Activated naive CD8-positive, alpha-beta T cell treated with anti-CD3 and anti-CD28 coated beads for 36 hours (primary cell): ENCODE measurements at places on chromosomes 5 and 9. TPM values are rescaled to one million over a fixed set of nuclear protein-coding genes. Genes with fewer than 3 reads are reported as not detected.

- H3K27ac ChIP-seq: peak overlapping the region; percentile 100
- no peak for DNase-seq
- peaks cover 58% of the 10 kb centered on the region for H3K4me1 ChIP-seq
- H3K4me3 ChIP-seq: no peak overlapping the region
- H3K36me3 ChIP-seq: peaks cover 64% of the 10 kb centered on the region
Measured at GRCh38 chr5:40828021-40828631, 6.9 kb downstream of the RPL37 start.

The ISL1 gene
- not detected for total RNA-seq

The BARHL1 gene
- not detected for total RNA-seq

DNA sequence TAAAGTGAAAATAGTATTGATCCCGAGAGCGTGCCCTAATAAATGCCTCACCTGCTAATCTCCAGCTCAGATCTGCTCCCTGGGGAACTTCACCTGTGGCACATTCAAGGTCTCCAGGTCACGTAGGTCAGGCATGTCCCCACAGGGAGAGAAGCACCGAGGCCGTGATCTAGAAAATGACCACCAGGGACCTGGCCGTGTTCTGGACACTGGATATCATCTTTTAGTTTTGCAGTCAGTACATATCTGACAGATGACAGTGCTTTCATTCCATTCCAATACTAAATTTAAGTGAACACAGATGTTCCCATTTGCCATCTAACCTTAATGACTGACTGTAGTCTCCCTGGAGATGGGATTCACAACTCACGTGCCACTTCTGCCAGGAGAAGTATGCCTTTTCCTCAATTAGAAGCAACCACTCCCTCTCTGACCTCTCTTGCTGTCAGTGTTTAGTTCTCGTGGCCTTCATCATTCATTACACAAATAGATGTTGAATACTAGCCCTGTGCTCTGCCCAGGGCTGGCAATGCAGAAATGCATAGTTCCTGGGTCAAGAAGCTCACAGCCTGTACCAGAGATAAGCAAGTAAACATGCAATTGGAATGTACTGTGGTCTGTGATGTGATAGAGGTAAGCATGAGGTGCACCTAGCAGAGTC lies 276.5 kb downstream of the NTRK2 start:
- no peaks in the 10 kb centered on the region for H3K36me3 ChIP-seq
- H3K4me3 ChIP-seq: no peak overlapping the region
- no peaks in the 10 kb centered on the region for H3K27me3 ChIP-seq
- no peak for DNase-seq
- H3K4me1 ChIP-seq: no peaks in the 10 kb centered on the region
- H3K27ac ChIP-seq: no peak overlapping the region
